Right lung (tissue), 10 donors: ENCODE measurements at places on chromosomes 7 and 10. TPM values are rescaled to one million over a fixed set of nuclear protein-coding genes. Genes with fewer than 3 reads are reported as not detected.

- no peak for DNase-seq
These were observed 114.0 kb upstream of the PLXDC2 start for GRCh38 chr10:19702215-19702614.

- no peak for DNase-seq
These were observed 110.5 kb downstream of the IPMK start for GRCh38 chr10:58157076-58157766.

- DNase-seq: no peak
These were observed 144.5 kb downstream of the ADCY1 start for GRCh38 chr7:45718464-45719330.

- DNase-seq: no peak
These were observed 718.2 kb upstream of the PCDH15 start for GRCh38 chr10:55519264-55519663.

DNA sequence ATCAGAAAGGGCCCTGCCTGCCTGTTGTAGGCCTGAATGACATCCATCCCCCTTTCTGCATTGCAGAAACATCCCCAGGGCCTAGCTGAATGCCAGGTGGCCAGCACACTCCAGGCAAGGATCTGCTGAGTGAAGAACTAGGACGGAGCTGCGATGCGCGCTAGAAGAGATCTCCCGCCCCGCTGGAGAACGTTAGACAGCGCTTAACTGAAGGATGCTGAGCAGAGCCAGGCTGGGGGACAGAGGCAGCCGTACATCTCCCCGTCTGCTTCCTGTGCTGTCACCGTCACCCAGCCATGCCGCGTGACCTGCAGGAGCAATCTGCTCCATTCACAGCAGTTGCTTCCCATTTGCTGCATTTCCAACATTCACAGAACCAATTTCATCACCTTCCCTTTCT, 73.3 kb downstream of the FAM53B start:
- DNase-seq: no peak

DNA sequence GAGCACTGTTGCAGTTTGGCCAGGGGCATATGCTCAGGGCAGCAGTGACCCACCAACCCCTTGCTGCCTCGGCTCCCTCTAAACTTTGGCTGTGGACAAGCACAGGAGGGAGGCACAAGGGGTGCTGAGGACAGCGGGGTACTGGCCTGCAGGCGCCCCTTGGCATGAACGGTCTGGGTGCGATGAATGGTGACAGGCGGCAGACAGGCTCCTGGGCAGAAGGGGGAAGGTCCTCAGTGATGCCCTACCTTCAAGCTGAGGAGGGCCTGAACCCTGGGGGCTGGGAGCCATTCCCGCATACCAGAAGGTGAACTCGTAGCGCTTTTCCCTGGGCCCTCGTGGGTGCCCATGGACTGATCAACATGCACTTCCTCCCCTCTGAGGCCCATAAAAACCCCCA, 567.1 kb downstream of the GRM8 start:
- no peak for DNase-seq

GRCh38 chr7:159144758-159145489, at the start of gene VIPR2:
VIPR2 (minus strand) TSS chr7:159144867; CDS start chr7:159144771, 96 bp downstream.
- DNase-seq: no peak

- DNase-seq: no peak
These were observed 189.2 kb downstream of the ADARB2 start for GRCh38 chr10:1548146-1548545.

- no peak for DNase-seq
These were observed 103.2 kb downstream of the NRBF2 start for GRCh38 chr10:63236113-63236935.

GRCh38 chr10:131089150-131089549, 222.4 kb downstream of the TCERG1L start:
- DNase-seq: no peak

DNA sequence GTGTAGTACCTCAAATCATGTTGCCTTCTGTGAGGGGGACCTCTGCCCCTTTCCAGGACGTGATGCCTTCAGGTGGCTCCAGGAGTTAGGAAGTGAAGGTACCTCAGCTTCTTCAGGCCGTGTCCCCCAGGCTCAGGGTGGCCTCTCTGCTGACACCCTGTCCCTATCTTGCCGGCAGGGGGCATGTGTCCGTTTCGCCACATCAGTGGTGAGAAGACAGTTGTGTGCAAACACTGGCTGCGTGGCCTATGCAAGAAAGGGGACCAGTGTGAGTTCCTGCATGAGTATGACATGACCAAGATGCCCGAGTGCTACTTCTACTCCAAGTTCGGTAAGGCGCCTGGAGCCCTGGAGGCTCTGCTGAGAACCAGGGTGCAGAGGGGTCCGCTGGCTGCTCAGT, 9.2 kb downstream of the CPSF4 start:
- DNase-seq: no peak

GRCh38 chr10:12333380-12334185, 15.8 kb upstream of the CAMK1D start:
- no peak for DNase-seq

- no peak for DNase-seq
These were observed 379.1 kb upstream of the GALNT17 start for GRCh38 chr7:70752794-70753241.

DNA sequence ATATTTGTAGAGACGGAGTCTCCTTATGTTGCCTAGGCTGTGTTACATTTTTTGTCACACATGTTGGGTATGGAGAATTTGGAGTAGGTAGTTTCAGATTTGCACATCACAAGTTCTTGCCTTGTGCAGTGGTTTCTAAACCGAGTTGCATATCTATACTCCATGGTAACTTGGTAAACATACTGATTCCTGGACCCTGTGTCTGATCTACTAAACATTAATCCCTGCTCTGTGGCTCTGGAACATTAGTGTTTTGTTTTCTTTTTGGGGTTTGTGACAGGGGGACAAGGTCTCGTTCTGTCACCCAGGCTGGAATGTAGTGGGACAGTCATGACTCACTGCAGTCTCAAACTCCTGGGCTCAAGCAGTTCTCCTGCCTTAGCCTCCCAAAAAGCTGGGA, 24.7 kb downstream of the AUTS2 start:
- no peak for DNase-seq

DNA sequence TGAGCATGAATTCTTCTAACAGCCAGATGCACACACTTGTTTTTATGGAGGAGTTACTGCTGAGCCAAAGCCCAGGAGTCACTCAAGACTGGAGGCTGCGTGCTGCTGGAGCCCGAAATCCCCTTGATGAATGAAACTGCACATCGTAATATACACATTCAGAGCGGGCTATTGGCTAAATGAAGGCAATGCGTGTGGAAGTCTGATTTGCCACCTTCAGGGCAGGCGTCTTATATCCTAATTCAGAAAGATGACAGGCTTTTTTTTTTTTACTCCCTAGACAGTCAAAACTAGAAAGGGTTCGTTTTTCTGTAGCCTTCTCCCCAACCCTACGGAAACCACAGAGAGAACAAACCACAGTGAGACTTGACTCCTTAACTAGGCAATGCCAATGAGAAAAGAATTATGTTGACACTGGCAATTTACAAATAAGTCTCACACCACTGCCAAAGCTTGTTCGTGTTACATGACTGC, 227.2 kb upstream of the KLF14 start:
- DNase-seq: no peak

DNA sequence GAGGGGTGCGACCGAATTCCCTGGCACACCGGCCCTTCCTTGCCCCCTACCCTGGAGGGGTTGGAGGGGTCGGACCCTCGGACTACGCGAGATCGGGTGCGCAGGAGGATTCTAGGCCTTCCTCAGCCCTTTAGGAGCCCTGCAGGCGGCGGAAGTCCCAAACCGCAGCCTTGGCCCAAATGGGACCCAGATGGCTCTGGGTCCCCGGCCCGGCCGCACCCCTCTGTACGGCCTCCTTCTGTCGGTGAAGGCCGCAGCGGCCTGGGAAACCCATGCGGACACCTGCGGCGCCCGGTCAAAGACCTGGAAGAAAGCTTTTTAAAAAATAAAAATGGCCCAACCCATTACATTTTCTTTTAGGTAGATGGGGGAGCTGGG, 2.4 kb upstream of the VAX1 start:
- no peak for DNase-seq

The XPNPEP1 gene
- 72.5 TPM for polyA plus RNA-seq

The PLEKHS1 gene
- 0.23 TPM for polyA plus RNA-seq

The PKD2L1 gene
- polyA plus RNA-seq: 0.23 TPM

The FAM25G gene
- polyA plus RNA-seq: 0.33 TPM

The FEZF1 gene
- not detected for polyA plus RNA-seq

The MBL2 gene
- 0.07 TPM for polyA plus RNA-seq

The CLEC2L gene
- polyA plus RNA-seq: 0.24 TPM
